ENCODE measurements at places on chromosomes 1 and 21.

- DNase-seq, result no peak
Observed at GRCh38 chr1:224745924-224746323, 129.8 kb downstream of the CNIH3 start.

DNA sequence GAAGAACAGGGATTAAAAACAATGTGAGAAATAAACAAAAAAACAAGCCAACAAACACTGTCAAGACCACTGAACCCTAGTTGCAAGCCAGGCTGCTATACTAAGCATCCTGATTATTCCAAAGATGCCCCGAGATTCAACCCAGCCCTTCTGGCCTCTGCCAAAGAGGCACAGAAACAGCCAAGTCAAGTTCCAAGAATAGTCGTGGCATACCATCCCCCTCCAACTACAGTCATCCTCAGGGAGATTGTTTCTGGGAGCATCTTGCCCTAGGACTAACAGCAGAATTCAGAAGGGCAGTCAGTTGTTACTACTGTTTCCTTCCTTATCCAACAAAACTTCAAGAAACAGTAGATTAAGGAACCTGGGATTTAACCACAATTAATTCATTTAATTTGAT is 52.3 kb downstream of the ABL2 start:
- DNase-seq, result no peak

DNA sequence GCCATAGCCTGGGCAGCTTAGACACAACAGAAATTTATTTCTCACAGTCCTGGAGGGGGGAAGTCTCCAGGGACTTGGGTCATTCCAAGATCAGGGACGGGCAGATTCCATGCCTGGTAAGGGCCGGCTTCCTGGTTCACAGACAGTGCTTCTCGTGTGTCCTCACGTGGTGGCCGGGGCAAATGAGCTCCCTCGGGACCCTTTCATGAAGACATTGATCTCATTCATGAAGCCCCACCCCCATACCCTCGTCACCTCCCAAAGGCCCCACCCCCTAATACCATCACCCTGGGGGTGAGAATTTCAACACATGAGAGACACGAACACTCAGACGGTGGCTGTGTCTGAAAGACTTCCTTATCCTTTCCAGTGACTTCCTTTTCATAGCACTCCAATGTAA is 51.5 kb downstream of the ACOT7 start:
- no peak for DNase-seq

GRCh38 chr21:42252325-42252654 is 33.4 kb downstream of the ABCG1 start:
- DNase-seq, result no peak

DNA sequence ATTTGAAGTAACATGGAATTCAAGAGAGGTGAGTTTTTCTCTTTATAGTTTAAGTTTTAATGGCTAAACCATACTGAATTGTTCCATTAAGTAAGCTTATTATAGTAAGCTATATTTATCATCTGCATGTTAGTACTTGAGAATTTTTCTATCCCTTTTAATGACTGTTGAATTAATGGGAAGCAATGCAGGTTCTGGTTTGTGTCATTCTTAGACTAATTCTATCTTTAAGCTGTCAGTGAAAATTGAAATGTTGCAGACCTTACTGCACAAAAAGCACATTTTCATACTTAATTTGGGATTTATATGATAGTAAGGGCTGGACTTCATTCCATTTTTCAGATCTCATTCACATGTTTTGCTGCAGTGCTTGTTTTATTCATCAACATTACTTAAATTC is 25.9 kb downstream of the SRSF11 start:
- DNase-seq, result no peak

DNA sequence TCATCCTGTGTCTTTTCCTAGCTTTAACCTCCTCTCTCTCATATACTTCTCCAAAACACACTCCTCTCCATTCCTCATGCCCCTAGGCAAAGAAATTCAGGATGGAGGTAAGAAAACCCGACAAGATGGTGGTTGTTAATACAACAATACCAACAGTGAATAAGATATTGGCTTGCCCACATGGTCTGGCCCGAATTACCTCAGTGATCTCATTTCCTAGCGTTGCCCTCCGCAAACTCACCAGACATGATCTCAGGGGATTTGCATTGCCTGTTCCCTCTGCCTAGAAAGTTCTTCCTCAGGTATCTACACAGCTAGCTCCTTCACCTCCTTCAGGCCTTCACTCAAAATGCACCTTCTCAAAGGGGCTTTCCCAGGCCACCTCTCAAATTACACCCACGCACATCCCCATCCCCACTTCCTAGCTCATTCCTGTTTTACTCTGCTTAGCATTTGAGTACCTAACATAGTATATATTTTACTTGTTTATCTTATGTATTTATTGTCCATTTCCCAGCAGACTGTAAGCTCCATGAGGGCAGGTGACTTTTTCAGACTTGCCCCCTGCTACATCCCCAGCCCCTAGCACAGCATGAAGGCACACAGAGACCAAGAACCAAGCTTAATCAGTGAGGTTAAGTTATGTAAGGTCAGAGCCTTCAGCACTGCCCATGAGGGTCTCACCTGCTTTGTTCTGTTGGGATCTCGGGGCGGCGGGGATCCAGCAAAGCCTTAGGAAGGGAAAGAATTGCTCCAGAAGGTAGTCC is 10.2 kb upstream of the UBR4 start:
- DNase-seq, result no peak

GRCh38 chr21:45588871-45589491 is 46.7 kb upstream of the SLC19A1 start:
- no peak for DNase-seq

- no peak for DNase-seq
Observed at GRCh38 chr21:37281579-37281978, 14.4 kb upstream of the VPS26C start.

DNA sequence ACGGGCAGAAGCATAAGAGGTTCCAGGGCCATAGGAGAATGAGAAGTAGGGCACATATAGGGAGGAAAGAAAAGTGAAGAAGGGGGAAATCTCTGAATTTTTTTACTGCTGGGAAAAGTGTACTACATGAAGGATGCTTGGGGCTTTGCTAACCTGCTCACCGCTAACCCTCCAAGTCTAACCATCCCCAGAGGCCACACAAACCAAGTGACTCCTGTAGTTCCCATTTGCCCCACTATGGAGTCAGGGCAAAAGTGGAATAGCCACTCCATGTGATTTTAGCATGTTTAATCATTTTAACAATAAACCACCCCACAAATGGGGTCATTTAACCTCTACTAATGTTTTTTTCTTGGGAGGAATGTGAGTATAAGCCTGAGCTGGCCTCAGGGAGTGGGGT is 24.7 kb downstream of the MPZ start:
- DNase-seq, result no peak

- DNase-seq, result no peak
Observed at GRCh38 chr21:33364830-33365229, 38.4 kb upstream of the IFNGR2 start.

GRCh38 chr21:45557616-45558043 is 15.4 kb upstream of the SLC19A1 start:
- no peak for DNase-seq

DNA sequence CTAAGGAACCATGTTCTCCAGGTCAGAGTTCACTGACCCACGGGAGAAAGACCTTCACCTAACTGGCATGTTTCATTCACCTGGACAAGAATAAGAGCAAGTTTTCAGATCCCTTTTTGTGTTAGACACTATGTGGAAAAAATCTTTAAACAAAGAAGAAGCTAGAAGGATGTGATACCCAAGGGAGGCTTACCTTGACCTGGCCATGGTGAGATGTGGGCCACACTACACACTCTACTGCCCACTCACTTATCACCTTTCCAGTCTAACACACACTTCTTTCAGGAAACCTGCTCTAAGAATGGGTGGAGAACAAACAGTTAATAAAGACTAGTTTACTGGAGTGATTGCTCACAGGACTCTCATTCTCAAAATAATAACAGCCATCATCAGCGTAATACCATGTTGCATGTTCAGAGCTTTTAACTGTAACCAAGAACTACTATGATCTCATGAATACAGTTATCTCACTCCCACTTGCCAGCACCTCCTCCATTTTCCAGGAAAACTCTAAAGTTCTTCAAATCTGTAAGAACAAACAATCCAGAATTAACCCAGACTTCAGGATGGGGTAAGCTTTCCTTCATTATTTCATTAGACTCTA is 1.4 kb downstream of the RGS8 start:
- DNase-seq, result no peak

DNA sequence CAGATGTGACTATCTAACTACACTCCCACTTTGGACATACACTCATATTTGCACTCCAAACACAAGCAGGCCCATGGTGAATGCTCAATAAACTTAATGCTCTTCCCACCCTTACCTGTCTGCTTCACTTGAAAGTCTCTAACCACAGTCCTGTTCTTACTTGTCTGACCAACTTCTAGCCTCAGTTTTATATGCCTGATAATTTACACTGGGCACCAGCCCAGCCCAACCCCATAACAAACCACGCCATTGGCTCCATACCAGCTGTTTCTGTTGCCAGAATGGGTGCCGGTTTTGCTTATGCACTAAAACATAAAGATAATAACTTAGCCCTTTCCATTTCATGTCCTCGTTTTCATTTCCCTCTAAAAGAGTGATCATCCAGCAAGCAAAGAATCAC is 395.4 kb downstream of the NTNG1 start:
- DNase-seq, result no peak

- no peak for DNase-seq
Observed at GRCh38 chr21:45266518-45267389, 20.9 kb downstream of the POFUT2 start.

DNA sequence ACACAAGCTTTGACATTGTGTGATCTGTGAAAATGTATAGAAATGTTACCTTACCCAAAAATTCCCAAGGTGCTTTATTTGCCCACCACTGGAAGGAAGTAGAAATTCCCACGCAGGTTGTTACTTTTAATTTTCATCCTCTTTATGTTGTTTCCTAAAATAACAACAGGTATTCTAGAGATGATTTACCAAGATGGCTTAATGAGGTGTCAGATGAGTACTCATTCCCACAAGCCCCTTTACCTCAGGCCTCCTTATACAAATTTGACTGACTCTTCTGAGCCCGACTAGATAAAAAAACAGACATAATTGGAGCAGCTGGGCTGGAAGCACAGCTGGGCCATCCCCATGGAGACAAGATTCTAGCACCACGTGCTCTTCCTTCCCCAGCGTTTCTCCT is 114.6 kb downstream of the LIPI start:
- DNase-seq, result no peak

DNA sequence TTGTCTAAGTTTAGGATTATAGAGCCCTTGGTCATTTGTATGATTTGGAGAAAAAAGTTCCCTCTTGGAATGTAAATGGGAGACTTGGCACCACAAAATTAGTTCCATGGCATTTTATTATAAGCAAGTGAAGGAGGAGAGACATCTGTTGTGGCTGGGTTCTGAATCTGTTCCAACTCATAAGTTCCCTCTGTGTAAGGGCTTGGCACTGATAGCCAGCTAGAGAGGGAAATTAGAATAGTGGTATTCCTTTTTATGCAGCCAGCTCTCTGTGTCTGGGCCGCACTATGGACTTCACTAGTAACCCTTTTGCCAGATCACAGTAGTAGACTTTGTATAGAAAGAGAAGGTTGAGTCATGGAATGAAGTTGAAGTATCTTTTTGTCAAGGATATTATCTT is 31.1 kb downstream of the GNAI3 start:
- DNase-seq, result no peak

GRCh38 chr1:210584439-210585113 is 255.9 kb downstream of the HHAT start:
- peak; percentile 84 for DNase-seq

GRCh38 chr1:161705537-161705936 is 1.5 kb upstream of the FCRLA start:
- no peak for DNase-seq

DNA sequence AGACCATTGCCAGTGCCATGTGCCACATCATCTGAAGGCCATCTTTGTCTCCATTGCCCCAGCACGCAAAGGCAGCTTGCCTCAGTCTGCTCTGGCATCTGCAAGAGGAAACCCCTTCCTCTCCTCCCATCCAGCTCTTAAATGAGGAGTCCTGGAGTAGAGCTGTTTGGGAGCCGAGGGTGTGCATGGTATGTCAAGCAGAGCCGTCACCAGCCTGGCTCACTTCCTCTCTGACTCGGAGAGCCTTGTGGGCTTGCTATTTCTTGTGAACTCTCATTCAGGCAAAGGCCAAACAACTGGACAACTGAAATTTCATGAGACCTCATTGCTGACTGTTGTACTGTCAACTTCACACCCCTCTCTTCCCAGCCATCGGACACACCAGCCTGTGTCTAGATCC is 143.9 kb downstream of the SIPA1L2 start:
- DNase-seq, result no peak

DNA sequence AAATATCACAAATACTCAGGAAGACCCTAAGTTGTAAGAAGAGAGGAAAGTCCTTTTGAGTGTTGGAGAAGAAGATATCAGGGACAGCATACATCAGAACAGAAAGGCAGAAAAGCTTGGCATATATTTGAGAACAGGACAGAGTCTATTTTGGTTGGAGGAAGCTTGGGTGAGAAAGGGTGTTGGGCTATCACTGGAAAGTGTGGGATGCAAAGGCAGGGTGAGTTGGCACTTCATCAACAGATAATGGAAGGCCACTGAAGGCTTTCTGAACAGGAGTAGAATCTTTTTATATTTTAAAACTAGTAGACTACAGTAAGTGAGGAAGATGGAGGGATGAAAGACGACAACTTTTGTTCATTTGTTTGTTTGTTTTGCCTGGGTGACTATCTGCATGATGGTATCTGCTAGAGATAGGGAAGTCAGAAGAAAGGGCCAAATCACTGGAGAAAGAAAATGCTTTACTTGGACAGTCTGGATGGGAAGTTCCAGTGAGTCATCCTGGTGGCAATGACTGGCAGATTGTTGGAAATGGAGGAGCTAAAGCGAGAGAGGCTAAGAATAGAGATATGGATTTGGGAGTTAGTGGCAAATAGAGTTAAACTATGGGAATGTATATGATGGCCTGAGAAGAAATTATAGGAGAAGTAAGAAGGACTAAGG is 33.7 kb upstream of the KCNA2 start:
- DNase-seq, result no peak

GRCh38 chr1:245754463-245754961 is 599.7 kb downstream of the KIF26B start:
- no peak for DNase-seq

- DNase-seq, result no peak
Observed at GRCh38 chr1:68197891-68198290, 34.4 kb downstream of the WLS start.

- peak; percentile 6 for DNase-seq
Observed at GRCh38 chr1:92577261-92577895, 90.7 kb upstream of the GFI1 start.

- DNase-seq, result no peak
Observed at GRCh38 chr1:12627296-12627695, 9.3 kb upstream of the DHRS3 start.

- DNase-seq, result no peak
Observed at GRCh38 chr21:44582055-44582454, 1.7 kb upstream of the KRTAP10-5 start.

- DNase-seq, result no peak
Observed at GRCh38 chr1:87501738-87502137, 173.1 kb downstream of the LMO4 start.

GRCh38 chr1:44673675-44674112 is 587 bp downstream of the TMEM53 start:
- no peak for DNase-seq

DNA sequence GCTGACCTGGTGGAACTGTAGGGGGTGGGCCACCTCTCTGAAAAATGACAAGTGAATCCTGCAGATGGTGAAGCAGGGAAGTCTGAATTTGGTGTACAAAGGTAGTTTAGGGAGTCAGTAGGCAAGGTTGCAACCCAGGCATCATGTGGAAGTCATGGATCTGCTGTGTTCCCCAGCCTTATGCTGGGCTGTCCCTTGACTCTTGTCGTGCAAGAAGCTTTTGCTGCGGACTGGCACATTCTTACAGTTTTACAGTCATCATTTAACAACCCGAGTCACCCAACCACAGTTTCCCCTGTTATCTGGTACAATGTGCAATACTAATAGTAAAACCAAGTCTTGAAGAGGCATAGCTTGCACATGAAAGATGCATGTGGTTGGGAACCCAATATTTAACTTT is 13.2 kb downstream of the RHOU start:
- no peak for DNase-seq

Data from hypothalamus (tissue), 51 donors.